Activated naive CD4-positive, alpha-beta T cell treated with anti-CD3 and anti-CD28 coated beads for 36 hours (primary cell): ENCODE measurements at places on chromosomes 7 and 10. TPM values are rescaled to one million over a fixed set of nuclear protein-coding genes. Genes with fewer than 3 reads are reported as not detected.

DNA sequence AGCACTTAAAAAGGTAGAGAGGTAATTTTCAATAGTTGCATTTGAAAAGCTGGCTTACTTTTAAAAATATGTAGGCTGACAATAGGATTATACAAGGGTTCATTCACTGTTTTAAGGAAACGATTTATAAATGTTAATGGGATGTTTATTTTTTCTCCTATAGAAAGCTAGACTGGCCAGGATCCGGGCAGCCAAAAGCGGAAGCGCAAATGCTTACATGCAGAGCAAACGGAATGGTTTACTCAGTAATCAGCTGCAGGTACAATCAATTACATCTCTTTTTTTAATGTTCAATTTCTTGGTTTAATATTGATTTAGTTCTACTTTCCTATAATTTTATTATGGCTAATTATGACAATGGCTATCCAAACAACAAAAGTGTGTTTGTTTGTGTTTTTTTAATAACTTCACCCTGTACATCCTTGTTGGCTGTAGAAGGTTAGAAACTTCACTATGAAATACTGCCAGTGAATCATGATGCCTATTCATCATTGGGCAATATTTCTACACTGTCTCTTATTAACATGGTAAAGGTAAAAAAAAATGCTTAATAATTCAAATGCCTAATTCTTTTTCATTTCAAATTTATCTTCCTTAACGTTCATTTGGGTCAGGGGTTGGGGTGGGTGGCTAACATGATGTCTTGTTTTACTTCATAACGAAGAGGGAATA, 116.4 kb downstream of the TSPAN12 start:
- H3K4me3 ChIP-seq = no peak overlapping the region
- peaks cover 4% of the 10 kb centered on the region for H3K27me3 ChIP-seq
- no peak overlapping the region for H3K27ac ChIP-seq
- no peak for DNase-seq
- H3K36me3 ChIP-seq = no peaks in the 10 kb centered on the region

DNA sequence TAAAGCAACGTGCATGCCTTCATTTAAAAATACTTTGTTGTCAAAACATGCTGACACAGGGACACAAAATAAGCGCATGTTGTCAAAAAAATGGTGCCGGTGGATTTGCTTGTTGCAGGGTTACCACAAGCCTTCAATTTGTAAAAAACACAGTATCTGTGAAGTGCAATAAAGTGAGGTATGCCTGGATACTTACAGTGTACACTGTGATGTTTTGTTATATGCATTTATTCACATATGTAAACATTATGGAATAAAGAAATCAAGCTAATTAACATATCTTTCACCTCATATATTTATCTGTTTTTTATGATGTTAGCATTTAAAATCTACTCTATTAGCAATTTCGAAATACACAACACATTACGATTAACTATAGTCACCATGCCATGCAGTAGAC, 202.6 kb upstream of the FZD8 start:
- no peaks in the 10 kb centered on the region for H3K36me3 ChIP-seq
- no peaks in the 10 kb centered on the region for H3K4me1 ChIP-seq
- H3K4me3 ChIP-seq = no peak overlapping the region
- no peak overlapping the region for H3K27ac ChIP-seq

DNA sequence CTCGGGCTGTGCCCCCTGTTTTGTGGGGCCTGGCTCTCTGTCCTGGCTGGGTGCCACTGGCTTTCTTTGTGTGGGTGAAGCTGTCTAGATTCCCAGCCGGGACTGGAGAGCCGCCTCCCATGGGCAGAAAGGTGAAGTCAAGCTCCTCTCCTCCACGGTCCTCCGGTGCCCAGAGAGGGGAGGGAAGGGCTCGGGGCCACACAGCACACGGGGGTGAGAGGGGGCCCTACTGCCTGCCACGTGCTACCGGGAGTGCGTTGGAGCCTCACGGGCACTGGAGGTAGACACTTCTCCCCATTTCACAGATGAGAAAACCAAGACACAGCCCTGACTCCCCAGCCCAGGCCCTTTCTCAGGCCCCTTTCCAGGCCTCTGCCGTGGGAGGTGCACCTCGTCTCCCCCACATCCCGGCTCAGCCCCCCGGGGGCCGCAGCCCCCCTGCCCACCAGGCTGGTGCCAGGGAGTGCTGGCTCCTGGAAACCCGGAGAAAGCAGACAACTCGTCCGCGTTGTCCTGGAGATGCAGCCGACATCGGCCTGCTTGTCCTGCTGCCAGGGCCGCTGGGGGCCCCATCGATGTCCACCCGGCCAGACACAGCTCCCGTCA, 55.8 kb downstream of the UNCX start:
- no peak overlapping the region for H3K4me3 ChIP-seq
- H3K36me3 ChIP-seq = no peaks in the 10 kb centered on the region
- H3K4me1 ChIP-seq = peaks cover 14% of the 10 kb centered on the region
- no peak for DNase-seq

- H3K4me1 ChIP-seq = no peaks in the 10 kb centered on the region
- no peak overlapping the region for H3K4me3 ChIP-seq
- peaks cover 2% of the 10 kb centered on the region for H3K27me3 ChIP-seq
- no peak overlapping the region for H3K27ac ChIP-seq
- no peaks in the 10 kb centered on the region for H3K36me3 ChIP-seq
Measured at GRCh38 chr7:50101873-50102272, 8.8 kb upstream of the ZPBP start.

The YAE1 gene
- 5.5 TPM for total RNA-seq

GRCh38 chr10:110893559-110894179, 21.9 kb downstream of the PDCD4 start:
- H3K36me3 ChIP-seq = peaks cover 28% of the 10 kb centered on the region
- no peak overlapping the region for H3K4me3 ChIP-seq
- H3K27me3 ChIP-seq = no peaks in the 10 kb centered on the region

DNA sequence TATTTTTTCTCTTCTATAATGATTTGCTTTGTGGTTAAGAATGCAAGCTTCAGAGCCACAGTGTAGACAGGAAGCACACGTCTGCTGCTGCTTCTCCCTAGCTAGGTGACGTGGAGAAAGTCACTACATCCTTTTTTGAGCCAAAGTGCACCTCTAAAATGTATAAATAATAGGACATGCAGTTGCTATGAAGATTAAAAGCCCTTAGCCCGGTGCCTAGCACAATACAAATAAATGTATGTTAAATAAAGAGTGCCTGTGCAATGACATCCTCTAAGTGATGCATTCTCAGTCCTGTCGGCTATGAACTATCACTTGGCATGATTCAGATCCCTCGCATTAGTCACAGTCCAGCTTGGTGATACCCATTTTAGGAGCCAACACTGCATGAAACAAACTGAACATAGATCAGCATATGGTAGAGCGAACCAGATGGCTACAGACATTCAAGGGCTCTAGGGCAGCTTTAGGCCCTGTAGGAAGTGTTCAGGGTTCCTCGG, 4.8 kb upstream of the TRDMT1 start:
- peak overlapping the region; percentile 54 for H3K27ac ChIP-seq
- no peaks in the 10 kb centered on the region for H3K36me3 ChIP-seq
- DNase-seq = peak; percentile 60
- H3K4me1 ChIP-seq = peaks cover 23% of the 10 kb centered on the region
- peak overlapping the region; percentile 3 for H3K4me3 ChIP-seq
- H3K27me3 ChIP-seq = no peaks in the 10 kb centered on the region

- H3K27ac ChIP-seq = no peak overlapping the region
- DNase-seq = no peak
- no peaks in the 10 kb centered on the region for H3K4me1 ChIP-seq
- no peak overlapping the region for H3K4me3 ChIP-seq
- no peaks in the 10 kb centered on the region for H3K27me3 ChIP-seq
Measured at GRCh38 chr7:69782917-69783684, 184.8 kb downstream of the AUTS2 start.

The KAT6B gene
- total RNA-seq = 17.9 TPM

GRCh38 chr7:17056491-17057142, 174.8 kb upstream of the AGR3 start:
- H3K36me3 ChIP-seq = no peaks in the 10 kb centered on the region
- DNase-seq = no peak
- no peak overlapping the region for H3K4me3 ChIP-seq
- H3K27ac ChIP-seq = no peak overlapping the region

- peak overlapping the region; percentile 72 for H3K4me3 ChIP-seq
- peaks cover 56% of the 10 kb centered on the region for H3K4me1 ChIP-seq
- DNase-seq = no peak
- H3K27ac ChIP-seq = peak overlapping the region; percentile 74
- no peaks in the 10 kb centered on the region for H3K27me3 ChIP-seq
- peaks cover 25% of the 10 kb centered on the region for H3K36me3 ChIP-seq
Measured at GRCh38 chr10:6576326-6576725, 3.8 kb downstream of the PRKCQ start.

DNA sequence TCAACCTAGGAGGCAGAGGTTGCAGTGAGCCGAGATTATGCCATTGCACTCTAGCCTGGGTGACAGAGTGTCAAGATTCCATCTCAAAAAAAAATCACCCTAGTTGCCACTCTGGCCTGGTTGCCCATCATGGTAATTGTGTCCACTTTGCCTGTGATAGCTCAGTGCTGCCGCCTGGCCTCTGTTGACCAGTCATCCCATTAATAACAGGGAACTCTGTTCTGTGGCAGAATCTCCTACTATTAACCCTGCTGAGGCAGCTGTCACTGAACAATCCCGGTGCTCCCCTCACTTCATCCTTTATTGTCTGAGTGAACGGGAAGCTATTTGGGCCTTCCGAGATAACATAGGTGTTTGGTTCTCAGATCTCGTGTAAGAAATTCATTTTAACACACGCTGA, 14.6 kb downstream of the ZNF3 start:
- H3K4me3 ChIP-seq = no peak overlapping the region
- no peaks in the 10 kb centered on the region for H3K4me1 ChIP-seq
- peaks cover 51% of the 10 kb centered on the region for H3K36me3 ChIP-seq
- H3K27ac ChIP-seq = no peak overlapping the region
- no peak for DNase-seq

DNA sequence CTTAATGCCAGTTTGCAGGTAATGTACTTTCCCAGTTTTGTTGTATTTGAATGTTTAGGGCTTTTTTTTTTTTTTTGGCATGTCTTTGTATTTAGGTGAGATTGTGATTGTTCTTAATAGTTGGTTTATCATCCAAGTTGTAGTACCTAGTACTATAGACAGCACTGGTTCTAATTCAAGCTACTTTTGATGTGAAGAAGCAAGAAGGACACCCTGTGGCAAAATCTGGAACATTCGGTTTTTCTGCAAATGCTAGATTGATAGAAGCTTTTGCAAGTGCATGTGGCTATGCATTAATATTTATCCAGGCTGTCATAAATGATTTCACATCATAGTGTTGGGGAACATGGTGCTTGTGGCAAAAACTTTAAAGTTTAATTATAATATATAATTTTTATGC, 248.9 kb downstream of the FOXP2 start:
- no peak overlapping the region for H3K4me3 ChIP-seq
- H3K36me3 ChIP-seq = no peaks in the 10 kb centered on the region
- DNase-seq = peak; percentile 7
- H3K27me3 ChIP-seq = peaks cover 6% of the 10 kb centered on the region

GRCh38 chr7:25287291-25287690, 59.0 kb upstream of the NPVF start:
- no peaks in the 10 kb centered on the region for H3K27me3 ChIP-seq
- no peaks in the 10 kb centered on the region for H3K36me3 ChIP-seq
- H3K27ac ChIP-seq = no peak overlapping the region
- no peak overlapping the region for H3K4me3 ChIP-seq

GRCh38 chr7:540997-541396, 21.4 kb upstream of the PDGFA start:
- no peaks in the 10 kb centered on the region for H3K36me3 ChIP-seq
- no peak overlapping the region for H3K4me3 ChIP-seq
- DNase-seq = no peak
- H3K4me1 ChIP-seq = no peaks in the 10 kb centered on the region
- no peak overlapping the region for H3K27ac ChIP-seq

GRCh38 chr10:58512491-58513187, at the start of gene BICC1:
Gene BICC1 (plus strand): TSS chr10:58512872. CDS start chr10:58513144, 272 bp downstream.
- H3K27ac ChIP-seq = no peak within 1 kb of the TSS
- no peaks in the 10 kb centered on the region for H3K36me3 ChIP-seq
- peak within 1 kb of the TSS; percentile 55 for H3K4me3 ChIP-seq
- DNase-seq = no peak
- peaks cover 8% of the 10 kb centered on the region for H3K4me1 ChIP-seq
- H3K27me3 ChIP-seq = peaks cover 32% of the 10 kb centered on the region

The MACC1 gene
- 0.05 TPM for total RNA-seq

DNA sequence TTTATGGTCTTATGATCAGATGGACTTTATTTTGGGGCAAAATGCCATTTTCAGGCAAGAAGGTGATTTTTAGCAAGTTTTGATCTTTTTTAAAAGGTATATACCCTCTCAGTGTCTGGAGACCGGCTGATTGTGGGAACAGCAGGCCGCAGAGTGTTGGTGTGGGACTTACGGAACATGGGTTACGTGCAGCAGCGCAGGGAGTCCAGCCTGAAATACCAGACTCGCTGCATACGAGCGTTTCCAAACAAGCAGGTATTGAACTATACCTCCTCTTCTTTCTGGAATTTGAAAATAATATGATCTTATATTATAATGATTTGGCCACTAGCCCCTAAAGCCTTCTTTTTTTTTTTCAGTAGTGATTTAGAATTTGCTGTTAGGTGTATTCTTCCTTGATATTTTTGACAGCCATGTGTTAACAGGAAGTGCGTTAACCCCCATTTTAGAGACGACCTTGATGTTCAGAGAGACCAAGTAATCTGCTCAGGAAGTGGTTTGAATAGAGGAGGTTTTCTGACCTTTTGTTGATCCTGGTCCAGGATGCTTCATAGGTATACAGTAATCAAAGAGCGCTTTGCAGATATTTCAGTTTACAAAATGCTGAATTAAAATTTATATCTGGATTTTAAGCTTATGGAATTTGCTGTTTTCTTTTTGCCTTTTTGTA, 6.2 kb downstream of the BUB3 start:
- peak overlapping the region; percentile 18 for H3K4me3 ChIP-seq
- H3K27me3 ChIP-seq = no peaks in the 10 kb centered on the region
- peak overlapping the region; percentile 81 for H3K27ac ChIP-seq
- DNase-seq = no peak
- peaks cover 71% of the 10 kb centered on the region for H3K4me1 ChIP-seq
- H3K36me3 ChIP-seq = peaks cover 80% of the 10 kb centered on the region

The ZCWPW1 gene
- 5.2 TPM for total RNA-seq

The DUSP5 gene
- 53.5 TPM for total RNA-seq

DNA sequence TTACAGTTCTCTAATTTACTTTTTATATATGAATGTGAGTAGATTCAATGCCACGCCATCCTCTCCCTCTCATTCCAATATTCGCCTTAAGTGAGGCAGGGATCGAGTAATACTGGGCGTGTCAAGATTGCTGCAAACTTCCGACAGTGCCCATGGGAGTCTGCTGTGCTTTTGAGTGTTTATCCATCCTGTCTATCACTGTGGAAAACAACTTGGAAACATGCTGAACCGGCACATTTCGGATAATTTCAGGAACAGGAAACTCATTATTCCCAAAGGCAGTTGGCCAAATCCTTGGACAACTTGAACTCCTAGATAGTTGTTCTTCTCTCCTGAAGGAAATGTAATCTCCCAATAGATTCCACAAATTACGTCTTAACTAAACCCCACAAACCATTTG, 28.5 kb downstream of the PIP4K2A start:
- peaks cover 90% of the 10 kb centered on the region for H3K4me1 ChIP-seq
- H3K4me3 ChIP-seq = no peak overlapping the region
- H3K27ac ChIP-seq = no peak overlapping the region
- no peaks in the 10 kb centered on the region for H3K27me3 ChIP-seq
- H3K36me3 ChIP-seq = peaks cover 1% of the 10 kb centered on the region
